ENCODE measurements at places on chromosomes 5 and 9.

DNA sequence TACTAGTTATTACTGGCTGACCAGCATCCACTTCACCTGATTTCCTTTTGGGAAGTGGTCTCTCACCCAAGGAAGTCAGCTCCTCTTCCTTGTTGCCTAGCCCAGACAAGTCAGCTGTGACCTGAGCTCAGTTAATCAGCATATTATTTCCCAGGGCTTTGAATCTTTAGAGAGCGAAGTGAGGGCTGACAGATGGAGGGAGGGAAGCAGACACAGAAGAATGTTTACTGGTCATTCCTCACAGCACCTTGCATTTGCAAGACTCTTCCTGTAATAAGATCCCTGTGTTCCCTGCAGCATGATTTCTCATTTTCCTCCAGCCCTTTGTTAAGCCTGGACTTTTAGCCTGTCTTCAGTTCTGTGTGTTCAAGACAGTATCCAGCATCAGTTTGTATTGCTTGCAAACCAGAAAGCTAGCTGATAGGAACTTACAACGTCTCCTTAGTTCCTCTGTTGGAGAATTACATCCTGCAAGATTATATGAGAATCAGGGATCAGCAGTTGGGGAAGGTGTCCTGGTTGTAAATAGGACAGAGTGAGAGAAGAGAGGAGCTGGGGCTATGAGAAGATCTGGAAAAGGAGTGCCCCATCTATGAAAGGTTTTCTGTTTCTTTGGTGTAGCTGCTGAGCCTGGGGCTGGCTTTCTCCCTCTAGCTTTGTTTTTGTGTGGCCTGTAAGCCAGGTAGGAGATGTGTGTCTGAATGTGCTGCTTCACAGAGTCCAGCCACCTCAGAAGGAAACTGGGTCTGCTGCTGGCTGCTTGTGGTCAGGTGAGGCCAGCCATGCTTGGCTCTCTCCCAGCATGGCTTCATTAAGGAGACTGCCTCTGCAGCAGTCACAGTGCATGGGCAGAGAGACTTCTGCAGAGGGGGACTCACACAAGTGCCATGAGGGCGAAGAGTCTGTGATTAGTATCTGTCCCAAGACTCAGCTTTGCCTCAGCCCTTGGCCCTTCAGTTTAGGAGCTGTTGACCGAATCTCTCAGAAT lies 50.3 kb downstream of the MAN2A1 start:
- DNase-seq, result peak; percentile 87

- no peak for DNase-seq
Measured at GRCh38 chr5:135458356-135458755, 6.2 kb upstream of the TIFAB start.

- no peak for DNase-seq
Measured at GRCh38 chr5:176886336-176887251, 12.6 kb downstream of the HK3 start.

GRCh38 chr5:117475919-117476318 lies 901.3 kb upstream of the SEMA6A start:
- DNase-seq, result no peak

- DNase-seq, result peak; percentile 51
Measured at GRCh38 chr5:44862808-44863207, 54.1 kb downstream of the MRPS30 start.

GRCh38 chr5:79771387-79771786 lies 81.8 kb downstream of the CMYA5 start:
- peak; percentile 76 for DNase-seq

DNA sequence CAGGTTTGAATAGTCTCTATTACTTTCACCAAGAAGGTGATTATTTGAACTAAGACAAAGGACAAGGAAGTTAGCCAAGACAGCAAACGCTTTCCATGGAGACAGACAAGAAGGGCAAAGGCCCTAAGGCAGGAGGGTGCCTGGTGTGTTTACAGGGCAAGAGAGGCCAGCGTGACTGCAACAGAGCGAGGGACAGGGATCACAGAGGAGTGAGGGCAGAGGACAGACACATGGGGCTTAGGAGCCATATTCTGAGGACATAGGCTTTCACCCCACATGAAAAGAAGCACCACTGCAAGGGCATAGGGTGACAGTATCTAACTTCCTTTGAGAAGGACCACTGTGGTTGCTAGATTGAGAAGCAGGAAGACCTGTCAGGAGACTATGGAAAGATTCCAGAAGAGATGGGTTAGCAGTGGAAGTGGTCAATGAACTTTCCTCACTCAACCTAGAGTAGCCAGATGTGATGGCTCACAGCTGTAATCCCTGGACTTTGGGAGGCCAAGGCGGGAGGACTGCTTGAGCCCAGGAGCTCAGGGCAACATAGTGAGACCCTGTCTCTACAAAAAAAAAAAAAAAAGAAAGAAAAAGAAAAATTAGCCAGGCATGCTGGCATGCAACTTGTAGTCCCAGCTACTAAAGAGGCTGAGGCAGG lies 5.0 kb upstream of the HAVCR1 start:
- no peak for DNase-seq

DNA sequence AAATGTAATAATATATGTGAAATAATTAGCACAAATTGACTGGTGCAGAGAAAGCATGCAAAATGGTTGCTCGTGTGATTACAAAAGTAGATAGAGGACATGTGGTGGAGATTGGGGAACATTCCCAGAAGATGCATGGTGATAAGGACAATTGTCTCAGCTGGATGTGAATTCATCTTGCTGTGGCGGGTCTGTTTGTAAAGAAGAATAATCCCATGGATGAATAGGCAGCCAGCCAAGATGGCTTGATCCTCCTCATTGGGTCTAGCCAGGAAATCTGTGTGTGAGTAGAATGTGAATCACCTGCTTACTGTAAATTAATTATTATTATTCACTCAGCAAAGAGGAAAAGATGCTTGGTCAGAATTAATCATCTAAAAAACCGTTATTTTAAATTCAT lies 12.6 kb upstream of the DPYSL3 start:
- peak; percentile 84 for DNase-seq

- DNase-seq, result peak; percentile 93
Measured at GRCh38 chr9:127785933-127786772, at the start of gene CDK9. TSS of gene CDK9 (plus strand) at chr9:127786034. CDS start at chr9:127786149, 115 bp downstream.

GRCh38 chr5:113330533-113331208 lies 104.1 kb downstream of the TSSK1B start:
- peak; percentile 59 for DNase-seq

- no peak for DNase-seq
Measured at GRCh38 chr5:42108468-42108867, 183.4 kb downstream of the FBXO4 start.

DNA sequence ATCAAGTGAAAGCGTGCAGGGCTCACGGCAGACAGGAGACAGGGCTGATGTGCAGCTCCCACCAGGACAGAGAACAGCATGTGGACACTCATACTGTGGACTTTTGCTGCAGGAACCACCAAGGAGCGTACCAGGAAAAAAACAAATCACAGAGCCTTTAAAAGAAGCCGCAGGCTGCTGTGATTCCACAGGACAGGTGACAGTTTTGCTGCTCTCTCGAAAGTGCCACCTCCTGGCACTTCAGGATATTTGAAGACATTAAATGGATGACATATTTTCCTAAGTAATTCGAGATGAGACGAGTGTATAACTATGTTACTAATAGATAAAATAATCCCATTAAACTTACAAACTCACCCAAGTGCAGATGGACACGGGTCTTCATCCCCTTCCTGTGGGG lies 29.3 kb downstream of the ZDHHC11 start:
- no peak for DNase-seq

GRCh38 chr5:153572411-153573145 lies 82.1 kb downstream of the GRIA1 start:
- no peak for DNase-seq

DNA sequence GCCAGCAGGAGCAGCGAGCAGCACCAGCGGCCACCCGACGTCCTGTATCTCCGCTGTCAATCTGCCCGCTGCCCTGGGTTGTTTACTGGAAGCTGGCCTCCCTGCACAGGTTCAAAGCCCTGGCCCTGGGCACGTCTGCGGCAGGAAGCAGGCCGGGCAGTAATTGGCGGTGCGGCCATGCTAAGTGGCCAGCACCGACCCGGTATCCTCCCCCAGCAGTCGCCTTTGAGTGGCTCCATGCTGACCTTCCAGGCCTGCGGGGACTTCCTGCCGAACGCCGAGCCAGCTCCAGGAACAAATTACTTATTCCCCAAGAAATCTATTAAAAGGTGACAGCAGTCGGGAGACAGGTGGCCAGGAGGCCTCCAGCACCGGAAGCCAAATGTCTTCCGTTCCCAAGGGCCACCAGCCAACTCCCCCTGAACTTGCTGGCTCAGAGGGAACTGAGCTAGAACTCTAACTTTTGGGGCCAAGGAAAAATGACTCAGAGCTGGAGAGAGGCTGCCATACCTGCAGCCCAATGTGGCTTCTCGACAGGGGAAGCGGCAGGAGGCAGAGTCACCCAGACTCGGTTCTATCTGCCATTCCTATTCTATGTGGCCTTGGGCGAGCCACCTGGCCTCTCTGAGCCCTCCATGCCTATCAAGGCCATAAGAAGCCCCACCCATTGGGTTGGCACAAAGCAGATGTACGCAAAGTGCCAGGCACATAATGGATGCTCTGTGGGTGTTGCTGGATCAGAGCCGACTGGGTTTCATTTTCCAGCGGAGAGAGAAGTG lies 13.7 kb upstream of the PSMB7 start:
- DNase-seq, result no peak

GRCh38 chr5:127960270-127960691 lies 123.3 kb upstream of the SLC12A2 start:
- DNase-seq, result no peak

DNA sequence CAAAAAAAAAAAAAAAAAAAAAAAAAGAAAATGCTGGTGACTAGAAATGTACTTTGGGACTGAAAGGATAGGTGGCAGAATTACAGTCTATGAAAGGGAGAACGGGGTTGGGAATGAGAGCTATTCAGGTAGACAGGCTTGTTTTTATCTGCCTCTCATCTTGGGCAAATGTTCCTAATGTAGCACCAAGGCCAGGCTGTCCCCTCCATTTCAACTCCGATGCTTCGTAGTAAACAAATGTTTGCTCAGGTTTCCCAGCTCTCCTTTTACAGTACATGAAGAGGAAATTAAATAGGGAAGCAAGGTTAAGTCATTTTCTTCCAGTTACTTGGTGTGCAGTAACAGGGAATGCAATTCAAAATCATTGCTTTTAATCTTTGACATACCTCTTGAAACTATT lies 4.4 kb upstream of the BASP1 start:
- no peak for DNase-seq
